ENCODE measurements at places on chromosomes 3 and 15. TPM values are rescaled to one million over a fixed set of nuclear protein-coding genes. Genes with fewer than 3 reads are reported as not detected.

GRCh38 chr3:54988302-54988837, 60.5 kb upstream of the LRTM1 start:
- no peak overlapping the region for H3K4me3 ChIP-seq
- no peak for DNase-seq
- no peaks in the 10 kb centered on the region for H3K4me1 ChIP-seq
- no peaks in the 10 kb centered on the region for H3K27me3 ChIP-seq
- H3K27ac ChIP-seq = no peak overlapping the region

GRCh38 chr15:25058080-25058785, 103.4 kb downstream of the SNRPN start:
- H3K4me3 ChIP-seq = no peak overlapping the region
- peaks cover 63% of the 10 kb centered on the region for H3K36me3 ChIP-seq
- no peak for DNase-seq
- no peaks in the 10 kb centered on the region for H3K4me1 ChIP-seq
- no peaks in the 10 kb centered on the region for H3K27me3 ChIP-seq
- H3K27ac ChIP-seq = no peak overlapping the region

DNA sequence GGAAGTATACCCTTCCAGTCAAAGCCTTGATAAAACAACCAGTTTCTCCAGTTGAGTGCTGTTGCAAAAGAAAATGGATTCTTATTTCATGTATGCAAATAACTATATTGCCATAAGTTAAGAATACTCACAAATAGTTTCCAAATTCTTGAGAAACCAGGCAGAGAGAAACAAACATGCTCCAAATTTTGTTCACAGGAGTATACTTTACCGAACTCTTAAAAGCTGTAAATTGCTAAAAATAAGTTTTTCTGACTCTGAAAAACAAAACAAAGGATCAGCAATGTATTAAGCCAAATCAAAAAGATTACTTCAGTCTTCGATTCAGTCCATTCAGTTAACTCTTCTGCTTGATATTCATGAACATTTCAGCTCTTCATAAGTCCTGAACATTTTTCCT, 646.5 kb downstream of the MCTP2 start:
- H3K4me3 ChIP-seq = no peak overlapping the region
- no peak overlapping the region for H3K27ac ChIP-seq
- no peaks in the 10 kb centered on the region for H3K36me3 ChIP-seq
- no peak for DNase-seq
- no peaks in the 10 kb centered on the region for H3K27me3 ChIP-seq

DNA sequence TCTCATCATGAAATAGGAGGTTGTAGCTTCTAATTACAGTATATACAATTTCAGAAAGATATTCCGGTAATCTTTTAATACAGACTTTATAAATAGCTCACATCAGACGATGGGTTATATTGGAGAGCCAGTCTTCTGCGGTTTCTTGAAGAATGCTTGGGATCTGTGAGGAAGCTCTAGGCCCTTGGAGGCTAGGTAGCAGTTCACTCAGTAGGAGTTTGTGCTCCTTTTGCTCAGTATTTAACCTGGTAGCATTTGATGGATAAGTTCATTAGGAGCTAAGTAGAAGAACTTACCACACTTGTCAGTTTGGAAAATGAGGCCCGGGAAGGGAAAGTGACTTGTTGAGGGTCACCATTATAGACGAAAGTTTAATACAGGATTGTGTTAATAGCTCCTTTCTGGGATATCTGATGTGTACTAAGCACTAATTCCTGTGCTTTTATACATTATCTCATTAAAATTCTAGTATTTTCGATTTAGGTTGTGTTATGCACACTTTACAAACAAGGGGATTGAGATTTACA, 2.8 kb downstream of the FNDC3B start:
- no peak overlapping the region for H3K27ac ChIP-seq
- H3K4me1 ChIP-seq = peaks cover 38% of the 10 kb centered on the region
- peak overlapping the region; percentile 51 for H3K4me3 ChIP-seq
- H3K36me3 ChIP-seq = peaks cover 2% of the 10 kb centered on the region
- peaks cover 11% of the 10 kb centered on the region for H3K27me3 ChIP-seq
- DNase-seq = no peak

DNA sequence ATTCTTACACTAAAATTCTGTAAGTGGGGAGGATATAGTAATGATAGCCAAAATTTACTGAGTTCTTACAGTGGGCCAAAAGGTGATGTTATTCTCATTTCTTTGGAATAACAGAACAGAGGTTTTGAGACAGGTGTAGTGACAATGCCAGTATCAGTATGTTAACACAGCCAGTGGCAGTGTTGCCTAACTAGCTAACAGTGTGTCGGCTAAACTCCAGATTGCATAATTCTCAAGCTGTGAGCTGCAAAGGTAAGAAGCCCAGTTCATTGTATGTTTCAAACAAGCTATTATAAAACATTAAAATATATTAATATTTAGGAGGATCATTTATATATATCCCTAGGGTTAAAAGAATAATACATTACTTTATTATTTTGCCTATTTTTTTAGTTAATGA, 920 bp downstream of the SLC15A2 start:
- H3K27me3 ChIP-seq = peaks cover 2% of the 10 kb centered on the region
- H3K4me1 ChIP-seq = no peaks in the 10 kb centered on the region
- no peak overlapping the region for H3K27ac ChIP-seq
- H3K36me3 ChIP-seq = peaks cover 5% of the 10 kb centered on the region
- H3K4me3 ChIP-seq = no peak overlapping the region

DNA sequence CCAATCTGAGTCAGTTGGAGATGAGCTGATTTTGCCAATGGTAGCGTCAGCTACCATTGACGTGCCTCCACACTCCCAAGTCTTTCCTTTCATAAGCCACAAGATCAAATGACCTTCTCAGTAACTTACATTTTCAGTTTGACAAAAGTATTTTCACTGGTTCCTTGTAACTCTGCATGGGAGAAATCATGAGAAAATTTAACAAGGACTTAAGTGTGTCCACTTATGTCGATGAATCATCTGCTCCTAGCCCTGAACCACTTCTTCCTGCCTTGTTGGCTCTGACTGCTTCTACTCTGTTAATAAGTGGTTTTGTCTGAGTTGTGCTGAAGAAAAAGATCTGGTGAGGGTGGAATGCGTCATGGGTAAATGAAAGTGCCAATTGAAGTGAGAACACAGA, 101.2 kb downstream of the NFKBIZ start:
- H3K4me3 ChIP-seq = no peak overlapping the region
- H3K27me3 ChIP-seq = peaks cover 2% of the 10 kb centered on the region
- H3K4me1 ChIP-seq = peaks cover 27% of the 10 kb centered on the region
- no peak for DNase-seq
- H3K27ac ChIP-seq = peak overlapping the region; percentile 1
- peaks cover 9% of the 10 kb centered on the region for H3K36me3 ChIP-seq

GRCh38 chr3:143035466-143036211, 34.3 kb downstream of the U2SURP start:
- peaks cover 17% of the 10 kb centered on the region for H3K4me1 ChIP-seq
- peaks cover 37% of the 10 kb centered on the region for H3K36me3 ChIP-seq
- no peak overlapping the region for H3K4me3 ChIP-seq
- H3K27ac ChIP-seq = no peak overlapping the region

- H3K27ac ChIP-seq = no peak overlapping the region
- H3K4me1 ChIP-seq = peaks cover 16% of the 10 kb centered on the region
- H3K27me3 ChIP-seq = no peaks in the 10 kb centered on the region
- H3K4me3 ChIP-seq = no peak overlapping the region
Measured at GRCh38 chr3:52450489-52451236, 3.2 kb downstream of the TNNC1 start.

DNA sequence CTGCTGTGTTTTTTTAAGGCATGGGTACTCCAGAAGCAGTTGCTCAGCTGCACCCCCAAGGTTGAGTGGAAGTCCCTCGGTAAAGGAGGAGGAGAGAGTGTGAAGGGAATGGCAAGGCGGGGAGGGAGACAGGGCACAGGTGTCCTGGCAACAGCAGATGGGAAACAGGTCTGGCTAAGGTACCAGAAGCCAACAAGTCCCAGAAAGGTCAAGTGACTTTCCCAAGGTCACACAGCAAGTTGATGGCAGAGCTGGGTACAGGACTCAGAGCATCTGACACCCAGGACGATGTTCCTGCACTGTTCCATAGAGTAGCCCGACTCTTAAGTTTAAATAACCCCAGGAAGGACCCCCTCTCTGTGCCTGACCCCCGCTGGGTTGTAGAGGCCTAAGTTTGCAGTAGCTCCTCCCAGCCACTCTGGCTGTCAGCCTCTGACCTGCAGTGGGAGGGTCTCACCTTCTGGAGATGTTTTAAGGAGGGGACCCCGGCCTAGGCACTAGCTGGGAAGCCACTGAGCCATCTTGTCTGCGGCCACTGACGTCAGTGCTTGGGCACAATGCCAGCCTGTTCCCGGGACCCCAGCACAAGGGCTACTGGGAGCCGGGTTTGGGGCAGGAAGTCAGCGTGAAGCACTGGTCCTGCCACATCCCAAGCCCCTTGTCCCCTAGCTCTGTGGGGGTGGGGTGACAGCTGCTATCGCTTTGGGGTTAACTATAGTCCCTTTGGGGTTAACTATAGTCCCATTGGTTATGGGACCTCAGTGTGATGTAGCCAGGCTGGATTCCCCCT, 10.5 kb downstream of the CSK start:
- peak overlapping the region; percentile 91 for H3K27ac ChIP-seq
- no peak for DNase-seq
- peak overlapping the region; percentile 75 for H3K4me3 ChIP-seq
- H3K4me1 ChIP-seq = peaks cover 79% of the 10 kb centered on the region
- H3K27me3 ChIP-seq = no peaks in the 10 kb centered on the region
- H3K36me3 ChIP-seq = peaks cover 42% of the 10 kb centered on the region

DNA sequence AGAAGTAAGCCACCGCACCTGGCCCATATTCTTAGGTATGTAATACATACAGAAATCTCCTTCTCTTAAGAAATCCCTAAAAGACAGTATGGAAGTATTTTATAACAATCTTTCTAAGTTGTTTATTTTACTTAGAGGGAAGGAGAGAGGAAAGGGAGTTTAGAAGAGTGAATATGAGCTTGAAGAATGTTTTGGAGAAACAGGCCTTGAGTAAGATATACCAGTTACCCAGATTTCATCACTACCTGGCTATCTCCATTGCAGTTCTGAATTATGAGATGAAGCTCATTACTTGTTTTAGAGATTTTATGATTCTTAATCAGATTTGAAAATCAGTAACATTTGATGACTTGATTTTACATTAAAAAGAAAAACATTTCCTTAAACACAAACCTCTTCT, 71.9 kb downstream of the DCUN1D1 start:
- no peak overlapping the region for H3K27ac ChIP-seq
- no peaks in the 10 kb centered on the region for H3K27me3 ChIP-seq
- DNase-seq = no peak

DNA sequence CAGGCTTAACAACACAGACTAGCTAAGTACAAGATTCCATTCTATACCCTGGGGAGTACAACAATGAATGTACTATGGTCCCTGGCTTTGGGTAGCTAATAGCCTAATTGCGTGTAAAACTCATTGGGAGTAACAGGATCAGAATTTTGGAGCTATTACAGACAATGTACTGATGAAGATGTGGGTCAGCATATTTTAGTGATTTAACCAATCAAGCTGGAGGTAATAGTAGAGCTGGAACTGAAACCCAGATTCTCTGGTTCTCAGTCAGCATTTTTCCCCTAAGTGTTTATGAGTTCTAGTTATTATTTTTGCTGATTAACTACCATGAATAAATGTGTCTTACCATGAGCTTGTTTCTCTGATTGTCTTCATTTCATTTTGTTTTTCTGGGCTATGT, 578.7 kb downstream of the NLGN1 start:
- H3K4me3 ChIP-seq = no peak overlapping the region
- H3K36me3 ChIP-seq = no peaks in the 10 kb centered on the region
- no peak for DNase-seq
- H3K27ac ChIP-seq = no peak overlapping the region

GRCh38 chr3:186307594-186308221, 54.3 kb downstream of the DGKG start:
- no peak for DNase-seq
- no peaks in the 10 kb centered on the region for H3K36me3 ChIP-seq
- no peak overlapping the region for H3K4me3 ChIP-seq
- peaks cover 3% of the 10 kb centered on the region for H3K27me3 ChIP-seq
- no peak overlapping the region for H3K27ac ChIP-seq
- H3K4me1 ChIP-seq = no peaks in the 10 kb centered on the region

DNA sequence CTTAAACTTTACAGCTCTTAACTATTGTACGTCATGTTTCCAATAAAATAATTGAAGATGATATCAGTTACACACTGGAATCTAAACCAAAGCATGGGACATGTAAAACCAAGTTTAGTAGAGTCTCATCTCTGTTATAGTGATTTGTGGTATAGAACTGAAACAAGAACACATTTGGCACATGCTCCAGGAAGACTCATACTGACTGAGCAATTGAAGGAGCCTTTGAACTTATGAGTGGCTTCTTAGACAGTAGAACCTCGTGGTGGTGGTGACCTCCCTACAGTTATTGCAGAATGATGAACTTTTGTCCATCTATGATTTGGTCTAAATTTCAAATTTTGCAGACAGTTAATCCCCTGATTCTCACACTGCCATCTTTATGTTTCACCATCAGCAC, 729.7 kb downstream of the ROBO1 start:
- no peak for DNase-seq
- no peaks in the 10 kb centered on the region for H3K36me3 ChIP-seq
- H3K4me1 ChIP-seq = no peaks in the 10 kb centered on the region
- no peaks in the 10 kb centered on the region for H3K27me3 ChIP-seq
- no peak overlapping the region for H3K27ac ChIP-seq
- H3K4me3 ChIP-seq = no peak overlapping the region

- peak overlapping the region; percentile 66 for H3K27ac ChIP-seq
- no peaks in the 10 kb centered on the region for H3K27me3 ChIP-seq
- H3K4me3 ChIP-seq = no peak overlapping the region
Measured at GRCh38 chr15:101183226-101183930, 68.5 kb downstream of the CHSY1 start.

Gene CHRNA5
- 6.4 TPM for total RNA-seq

Gene EHD4
- 30.1 TPM for total RNA-seq

Gene GPR156
- 0.18 TPM for total RNA-seq

Gene CFAP161
- total RNA-seq = not detected

Gene CNTN3
- not detected for total RNA-seq

Gene KCNMB3
- 0.47 TPM for total RNA-seq

Gene MEIS2
- total RNA-seq = not detected

Gene PLA2G4E
- not detected for total RNA-seq

Data from activated T-helper 1 cell treated with anti-CD3 and anti-CD28 coated beads, Interleukin-12 subunit alpha, Interleukin-12 subunit beta, Interleukin-2, Interleukin-4 antibody, amounts not matched to agents 30 ng/mL and 10 ng/mL and 1 ng/mL, durations not matched to agents 14 hours and 24 hours and 36 hours (primary cell).